ENCODE measurements at places on chromosomes 16 and 17.

- DNase-seq = no peak
Measured at GRCh38 chr17:19287651-19288050, 50.5 kb downstream of the EPN2 start.

DNA sequence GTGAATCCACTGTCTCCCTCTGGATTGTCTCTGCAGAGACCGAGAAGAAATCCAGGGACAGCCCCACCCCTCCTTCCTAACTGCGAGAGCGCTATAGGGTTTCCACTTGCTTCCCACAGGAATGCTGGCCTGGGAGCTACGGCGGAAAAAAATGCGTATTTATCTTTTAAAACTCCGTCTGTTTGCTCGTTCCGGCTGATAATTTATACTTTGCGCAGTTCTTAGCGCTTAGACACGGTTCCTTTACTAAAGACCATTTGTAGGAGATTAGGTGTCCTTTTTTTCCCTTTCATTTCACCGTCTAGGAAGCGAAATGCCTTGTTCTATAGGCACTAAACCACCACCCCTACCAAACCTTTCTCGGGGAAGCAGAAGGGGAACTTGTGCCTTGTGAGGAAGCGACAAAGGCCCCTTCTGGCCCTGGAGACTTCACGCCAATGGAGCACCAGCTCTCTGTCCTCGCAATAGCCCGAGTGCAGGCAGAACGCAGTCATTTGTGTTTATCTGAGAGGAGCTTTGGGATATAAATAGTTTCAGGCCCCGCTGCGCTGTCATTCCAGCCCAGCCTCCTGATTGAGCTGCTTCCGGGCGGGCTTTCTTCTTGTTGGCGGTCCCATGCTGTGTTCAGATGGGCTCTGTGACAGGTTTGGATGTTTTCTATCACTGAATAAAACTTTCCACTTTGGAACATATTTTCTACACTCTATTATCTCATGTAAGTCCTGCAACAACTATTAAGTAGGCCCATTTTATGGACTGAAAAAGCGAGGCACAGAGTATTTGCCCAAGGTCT, 791 bp upstream of the SUPT4H1 start:
- peak; percentile 39 for DNase-seq

GRCh38 chr17:78868391-78868790, 27.8 kb upstream of the USP36 start:
- DNase-seq = no peak

DNA sequence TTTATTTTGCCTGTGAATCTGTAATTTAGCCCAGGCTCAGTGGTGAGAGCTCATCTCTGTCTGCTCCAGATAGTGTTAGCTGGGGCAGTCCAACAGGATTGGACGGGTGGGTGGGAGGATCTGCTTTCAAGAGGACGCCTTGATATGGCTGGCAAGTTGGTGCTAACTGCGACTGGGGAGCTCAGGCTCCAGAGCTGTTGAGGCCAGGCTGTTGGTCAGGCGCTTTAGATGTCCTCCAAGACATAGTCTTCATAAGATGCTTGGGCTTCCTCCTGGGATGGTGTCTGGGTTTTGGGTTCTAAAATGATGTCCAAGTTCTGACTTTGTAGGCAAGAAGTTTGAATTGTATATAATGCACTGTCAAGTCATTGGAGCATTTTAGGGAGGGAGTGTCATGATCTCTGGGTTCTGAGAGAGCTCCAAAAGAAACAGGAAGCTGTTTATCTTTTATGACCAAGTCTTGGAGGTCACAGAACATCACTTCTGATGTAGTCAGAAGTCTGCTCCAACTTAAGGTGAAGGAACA, 12.8 kb upstream of the PCTP start:
- DNase-seq = no peak

DNA sequence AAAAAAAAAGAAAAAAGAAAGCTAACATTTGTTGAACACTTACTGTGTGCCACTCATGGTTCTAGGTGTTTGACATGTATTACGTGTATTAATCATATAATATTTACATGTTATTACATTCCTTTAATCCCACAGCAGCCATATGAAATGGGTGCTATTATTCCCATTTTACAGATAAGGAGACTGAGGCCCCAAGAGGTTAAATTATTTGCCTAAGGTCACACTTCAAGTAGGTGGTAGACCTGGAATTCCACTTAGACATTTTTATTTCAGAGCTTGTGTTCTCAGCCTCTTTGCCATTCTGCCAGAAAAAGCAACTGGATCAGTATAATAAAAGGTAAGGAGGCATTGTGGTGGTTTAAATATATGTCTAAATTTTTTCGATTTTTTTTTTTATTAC, 55.1 kb upstream of the HS3ST4 start:
- DNase-seq = no peak

DNA sequence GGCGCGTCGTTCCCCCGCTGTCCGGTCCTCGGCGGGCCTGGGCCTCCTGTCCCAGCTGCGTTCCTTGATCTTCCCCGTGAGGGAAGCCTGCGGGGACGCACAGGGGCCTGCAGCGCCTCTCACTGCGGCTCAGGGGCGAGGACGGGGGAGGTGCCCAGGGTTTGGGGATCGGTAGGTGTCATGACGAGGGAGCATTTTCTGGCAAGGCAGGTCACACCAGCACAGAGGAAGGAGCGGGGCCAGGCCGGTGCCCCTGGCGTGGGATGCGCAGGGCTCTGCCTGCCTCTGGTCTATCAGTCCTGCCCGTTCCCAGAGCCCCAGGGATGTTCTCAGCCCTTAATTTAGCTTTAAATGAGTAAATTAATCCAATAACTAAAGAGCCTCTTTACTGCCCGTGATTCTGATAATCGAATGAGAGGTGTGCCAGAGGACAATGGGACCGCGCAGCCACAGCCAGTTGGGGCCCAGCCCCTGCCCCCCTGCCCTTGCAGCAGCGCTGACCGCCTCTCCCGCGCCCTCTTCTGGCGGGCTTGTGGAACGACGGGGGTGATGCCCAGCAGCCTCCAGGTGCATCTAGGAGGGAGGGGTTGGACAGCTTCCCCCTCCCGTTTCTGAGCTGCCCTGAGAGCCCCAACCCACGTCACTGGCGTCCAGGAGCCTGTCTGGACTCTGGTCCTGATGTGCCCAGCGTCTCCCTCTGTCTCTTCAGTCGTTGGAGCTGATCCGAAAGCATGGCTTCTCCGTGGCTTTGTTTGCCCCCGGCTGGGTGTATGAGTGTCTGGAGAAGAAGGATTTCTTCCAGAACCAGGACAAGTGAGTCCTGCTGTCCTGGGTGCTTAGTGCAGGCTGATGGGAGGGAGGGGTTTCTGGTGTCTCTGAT, 7.9 kb downstream of the ENGASE start:
- DNase-seq = no peak

DNA sequence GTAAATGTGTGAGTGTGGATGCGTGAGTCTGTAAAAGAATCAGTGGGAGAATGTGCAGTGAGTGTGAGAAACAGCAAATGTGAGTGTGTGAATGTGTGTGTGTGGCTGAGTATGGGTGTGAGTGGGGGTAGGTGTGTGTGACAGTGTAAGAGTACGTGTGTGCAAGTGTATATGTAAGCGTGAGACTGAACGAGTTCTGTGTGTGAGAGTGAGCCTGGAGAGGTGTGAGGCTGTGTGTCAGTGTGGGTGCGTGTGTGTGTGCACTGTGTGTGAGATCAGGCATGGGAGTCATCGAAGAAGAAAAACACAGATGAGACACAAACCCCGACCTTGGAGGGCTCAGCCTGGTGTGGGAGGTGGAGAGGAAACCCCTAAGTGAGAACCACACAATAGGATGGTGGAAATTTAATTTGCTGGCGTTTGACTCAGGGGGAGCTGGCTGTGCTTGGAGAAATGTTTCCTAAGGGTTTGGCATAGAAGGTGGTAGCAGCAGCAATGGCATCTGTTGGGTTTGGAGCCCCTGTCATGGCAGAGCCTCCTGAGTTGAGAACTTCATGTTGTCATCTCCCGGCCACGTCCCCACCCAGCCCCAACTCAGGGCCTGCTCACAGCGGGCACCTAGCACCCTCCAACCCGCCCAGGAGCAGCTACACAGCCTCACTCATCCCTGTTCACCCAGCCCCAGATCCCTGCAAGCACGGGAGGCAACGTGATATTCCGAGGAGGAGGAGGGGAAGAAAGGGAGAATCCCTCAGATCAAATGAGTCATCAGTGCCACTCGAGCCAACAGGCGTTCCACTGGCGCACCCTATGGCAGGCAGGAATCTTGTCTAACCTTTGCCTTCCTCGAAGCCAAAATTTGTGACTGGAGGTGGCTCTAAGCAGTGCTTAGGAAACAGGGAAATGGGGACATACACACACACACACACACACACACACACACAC, 14.3 kb upstream of the NUBP1 start:
- DNase-seq = no peak

- no peak for DNase-seq
Measured at GRCh38 chr16:65075877-65076276, 46.0 kb downstream of the CDH11 start.

DNA sequence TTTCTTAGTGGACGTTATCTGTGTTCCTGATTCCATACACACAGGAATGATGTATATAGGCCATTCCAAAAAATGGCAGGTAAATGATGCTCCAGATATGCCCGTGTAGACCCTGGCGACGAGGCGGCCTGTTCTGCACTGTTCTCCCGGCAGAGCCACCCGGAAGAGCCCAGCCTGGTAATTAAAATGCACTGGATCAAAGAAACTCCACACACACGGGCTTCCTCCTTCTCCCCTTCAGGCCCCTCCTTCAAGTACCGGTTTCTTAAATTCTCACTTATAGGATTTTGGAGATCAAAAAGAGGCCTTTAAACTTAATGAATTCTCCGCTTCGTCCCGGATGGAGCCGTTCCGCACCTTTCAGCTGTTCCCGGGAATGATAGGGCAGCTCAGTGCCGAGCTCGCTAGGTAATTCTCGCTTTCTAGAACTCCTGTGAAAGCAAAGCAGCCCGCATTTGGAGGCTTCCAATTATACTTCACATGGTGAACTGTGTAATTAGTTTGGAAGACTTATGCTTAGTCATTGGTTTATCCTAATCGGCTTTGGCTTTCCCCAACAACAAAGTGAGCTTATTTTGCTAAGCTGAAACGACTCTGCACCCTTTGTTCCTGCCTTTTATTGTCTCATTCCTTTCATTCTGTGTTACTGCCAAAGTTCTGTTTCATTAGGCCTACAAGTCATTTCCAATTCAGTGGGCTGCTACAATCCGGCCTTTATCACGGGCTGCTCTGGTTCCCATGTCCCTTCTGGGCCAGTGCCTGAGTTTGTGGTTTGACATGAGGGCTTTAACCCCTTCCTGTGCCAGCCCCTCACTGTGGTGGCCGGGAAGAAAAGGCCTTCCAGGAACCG, 150.0 kb downstream of the MSI2 start:
- DNase-seq = no peak

- no peak for DNase-seq
Measured at GRCh38 chr17:47298712-47299111, 25.0 kb upstream of the EFCAB13 start.

GRCh38 chr17:79859676-79860615, 20.7 kb upstream of the CBX4 start:
- DNase-seq = no peak

GRCh38 chr17:7042501-7043181, 1.3 kb downstream of the SLC16A11 start:
- DNase-seq = no peak

DNA sequence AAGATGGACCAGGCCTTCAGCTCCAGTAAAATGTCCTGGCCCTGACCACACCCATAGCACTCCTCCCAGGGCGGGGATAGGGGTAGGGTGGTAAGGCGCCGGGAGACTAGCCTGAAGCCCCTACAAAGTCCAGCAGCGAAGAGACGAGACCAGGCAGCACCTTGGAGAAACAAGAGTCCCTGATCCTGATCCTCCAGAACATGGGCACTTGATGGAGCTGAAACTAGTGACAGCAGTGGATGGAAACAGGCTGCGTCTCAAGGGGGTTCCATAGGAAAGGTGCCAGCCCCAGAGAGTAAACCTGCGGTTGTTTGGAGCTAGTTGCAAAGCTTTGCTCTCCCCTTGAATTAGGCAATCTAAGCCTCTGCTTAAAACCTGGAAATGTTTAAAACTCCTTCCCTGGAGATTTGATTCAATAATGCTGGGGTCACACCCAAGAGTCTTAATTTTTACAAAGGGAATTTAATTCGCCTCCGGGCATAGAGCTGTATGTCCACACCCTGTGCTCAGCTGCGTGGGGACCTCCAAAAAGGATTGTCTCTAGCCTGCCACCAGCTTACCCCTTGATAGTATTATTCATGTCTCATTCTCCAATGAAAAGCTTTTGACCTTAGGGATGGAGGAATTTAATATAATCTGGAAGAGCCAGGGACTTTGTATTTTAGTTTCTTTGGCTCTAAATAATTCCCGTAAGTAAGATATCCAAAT, 258.6 kb downstream of the PMP22 start:
- DNase-seq = no peak

GRCh38 chr17:3965118-3965800, 1.0 kb upstream of the ATP2A3 start:
- DNase-seq = peak; percentile 28

GRCh38 chr17:56317351-56318208, 164.3 kb downstream of the ANKFN1 start:
- DNase-seq = no peak
